Posterior vena cava (tissue), 2 donors: ENCODE measurements at places on chromosomes 2 and 18. TPM values are rescaled to one million over a fixed set of nuclear protein-coding genes. Genes with fewer than 3 reads are reported as not detected.
A peak's percentile ranks its signal among the peaks of the same experiment; 100 is the strongest.

GRCh38 chr2:9753276-9753600 is 90.0 kb upstream of the TAF1B start:
- DNase-seq = peak; percentile 91

DNA sequence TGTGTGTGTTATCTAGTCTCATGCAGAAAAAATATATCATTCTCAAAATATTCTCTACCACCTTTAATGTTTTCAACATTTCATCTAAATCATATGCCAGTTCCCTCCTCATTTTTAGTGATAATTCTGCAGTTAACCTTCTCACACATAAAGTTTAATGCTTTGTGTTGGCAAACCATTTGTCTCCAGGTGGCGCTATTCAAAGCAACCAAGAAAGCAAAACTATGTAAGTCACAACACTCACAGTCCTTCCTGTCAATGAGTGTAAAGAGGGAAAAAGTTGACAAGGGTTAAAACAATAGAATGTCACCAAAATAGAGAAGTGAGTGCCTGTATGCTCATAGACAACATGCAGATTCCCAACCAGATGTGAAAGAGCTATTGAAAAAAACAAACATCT is 961.6 kb upstream of the LRRTM1 start:
- no peak for DNase-seq

DNA sequence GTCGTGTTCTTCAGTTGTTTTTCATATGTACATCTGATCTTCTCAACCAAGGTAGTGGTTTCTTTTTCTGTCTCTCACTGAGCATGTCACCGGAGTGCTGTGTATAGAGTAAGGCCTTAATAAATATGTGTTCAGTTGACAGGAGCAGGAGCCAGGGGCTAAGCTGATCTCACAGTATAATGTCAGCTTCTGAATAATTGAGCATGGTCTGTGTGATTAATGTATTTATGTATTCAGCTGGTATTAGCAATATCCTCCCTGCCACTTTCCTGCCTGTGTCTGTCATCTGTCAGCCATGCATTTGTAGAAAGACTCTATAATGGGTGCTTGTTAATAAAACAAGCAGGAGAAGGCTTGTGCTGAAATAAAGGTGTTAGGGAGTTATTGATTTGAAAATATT is 198.9 kb downstream of the ADCYAP1 start:
- DNase-seq = no peak

DNA sequence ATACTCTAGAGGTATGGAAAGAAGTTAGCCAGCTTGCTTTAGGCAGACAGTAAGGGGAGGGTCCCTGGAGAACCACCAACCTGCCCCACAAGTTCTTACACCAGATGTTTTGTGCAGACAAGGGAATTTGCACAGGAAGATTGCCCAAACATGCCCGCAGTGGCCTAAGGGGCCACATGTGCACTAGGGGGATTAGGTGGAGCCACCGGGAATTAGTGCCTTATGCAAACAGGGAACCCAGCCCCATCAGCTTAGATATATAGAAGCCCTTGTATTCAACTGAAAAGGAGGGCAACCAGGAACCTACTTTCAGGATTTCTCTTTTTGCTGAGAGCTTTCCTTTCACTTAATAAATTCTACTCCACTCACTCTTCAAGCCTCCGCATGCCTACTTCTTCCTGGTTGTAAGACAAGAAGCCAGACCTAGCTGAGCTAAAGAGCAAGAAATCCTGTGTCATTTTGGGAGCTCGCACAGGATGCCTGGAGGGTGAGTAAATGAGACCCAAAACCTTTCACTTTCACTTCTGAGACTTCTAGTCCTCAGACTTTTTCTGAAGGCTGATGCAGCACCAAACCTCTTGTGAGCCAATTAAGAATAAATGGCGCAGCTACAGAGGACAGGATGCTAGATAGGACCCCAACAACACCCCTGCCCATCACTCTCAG is 146.3 kb downstream of the GCA start:
- no peak for DNase-seq

GRCh38 chr18:60982329-60982695 is 350.9 kb upstream of the CDH20 start:
- DNase-seq = no peak

Gene POTEJ
- total RNA-seq = not detected

Gene IGFBP2
- total RNA-seq = 37.9 TPM

Gene CFAP210
- not detected for total RNA-seq

Gene MROH2A
- not detected for total RNA-seq
